Glutamatergic neuron (in vitro differentiated cells): ENCODE measurements at places on chromosomes 11 and 22.

DNA sequence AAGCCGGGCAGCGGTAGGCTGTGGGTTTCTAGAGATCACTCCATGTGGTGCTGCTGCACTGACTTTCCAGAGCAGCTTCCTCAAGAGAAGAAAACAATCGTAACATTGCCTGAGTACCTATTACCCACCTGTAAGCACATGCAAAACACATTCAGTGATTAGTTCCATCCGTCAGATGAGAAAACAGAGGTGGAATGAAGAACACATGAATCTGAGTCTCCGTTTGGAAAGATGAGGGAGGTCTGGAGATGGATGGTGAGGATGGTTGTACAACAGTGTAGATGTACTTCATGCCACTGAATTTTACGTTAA, 7.5 kb upstream of the SLCO2B1 start:
- no peaks in the 10 kb centered on the region for H3K36me3 ChIP-seq
- no peak overlapping the region for H3K4me3 ChIP-seq
- no peak for DNase-seq
- H3K27ac ChIP-seq, result no peak overlapping the region
- peaks cover 1% of the 10 kb centered on the region for H3K27me3 ChIP-seq

DNA sequence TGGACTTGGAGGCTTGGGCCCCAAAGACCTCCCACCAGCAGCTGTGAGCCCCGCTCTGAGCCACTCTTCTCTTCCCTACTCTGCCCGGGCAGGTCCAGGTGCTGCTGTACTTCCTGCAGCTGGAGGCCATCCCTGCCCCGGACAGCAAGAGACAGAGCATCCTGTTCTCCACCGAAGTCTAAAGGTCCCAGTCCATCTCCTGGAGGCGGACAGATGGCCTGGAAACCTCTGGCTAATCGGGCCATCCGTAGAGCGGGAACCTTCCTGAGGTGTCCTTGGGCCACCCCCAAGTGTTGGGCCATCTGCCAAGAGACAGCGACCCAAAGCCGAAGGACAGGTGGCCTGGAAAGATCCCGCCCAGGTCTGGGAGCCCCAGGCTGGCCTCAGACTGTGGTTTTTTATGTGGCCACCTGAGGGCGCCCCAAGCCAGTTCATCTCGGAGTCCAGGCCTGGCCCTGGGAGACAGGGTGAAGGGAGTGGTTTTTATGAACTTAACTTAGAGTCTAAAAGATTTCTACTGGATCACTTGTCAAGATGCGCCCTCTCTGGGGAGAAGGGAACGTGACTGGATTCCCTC, 135.1 kb downstream of the BCR start:
- DNase-seq, result peak; percentile 73
- H3K27me3 ChIP-seq, result peaks cover 6% of the 10 kb centered on the region
- no peaks in the 10 kb centered on the region for H3K36me3 ChIP-seq

GRCh38 chr11:110971140-110971539, 258.9 kb upstream of the ARHGAP20 start:
- no peaks in the 10 kb centered on the region for H3K27me3 ChIP-seq
- H3K4me3 ChIP-seq, result no peak overlapping the region
- no peaks in the 10 kb centered on the region for H3K4me1 ChIP-seq
- DNase-seq, result no peak
- no peaks in the 10 kb centered on the region for H3K36me3 ChIP-seq

- H3K27me3 ChIP-seq, result peaks cover 1% of the 10 kb centered on the region
- H3K4me1 ChIP-seq, result no peaks in the 10 kb centered on the region
- no peak for DNase-seq
- H3K36me3 ChIP-seq, result no peaks in the 10 kb centered on the region
These were observed 263.7 kb downstream of the NTM start for GRCh38 chr11:131633921-131634715.

GRCh38 chr11:76762356-76762752, 20.8 kb upstream of the TSKU start:
- peaks cover 8% of the 10 kb centered on the region for H3K4me1 ChIP-seq
- H3K36me3 ChIP-seq, result peaks cover 5% of the 10 kb centered on the region
- no peak for DNase-seq
- H3K27ac ChIP-seq, result no peak overlapping the region
- peaks cover 7% of the 10 kb centered on the region for H3K27me3 ChIP-seq
- no peak overlapping the region for H3K4me3 ChIP-seq

- H3K36me3 ChIP-seq, result no peaks in the 10 kb centered on the region
- no peak for DNase-seq
- H3K4me1 ChIP-seq, result peaks cover 36% of the 10 kb centered on the region
- H3K27ac ChIP-seq, result no peak overlapping the region
- peak overlapping the region; percentile 0 for H3K4me3 ChIP-seq
These were observed 20.0 kb downstream of the IRAG1 start for GRCh38 chr11:10673501-10674062.

- H3K4me3 ChIP-seq, result no peak overlapping the region
- no peak for DNase-seq
- no peaks in the 10 kb centered on the region for H3K4me1 ChIP-seq
- no peak overlapping the region for H3K27ac ChIP-seq
- no peaks in the 10 kb centered on the region for H3K27me3 ChIP-seq
These were observed 15.0 kb downstream of the RBX1 start for GRCh38 chr22:40965936-40966725.

GRCh38 chr11:122505304-122506006, 150.1 kb upstream of the UBASH3B start:
- no peaks in the 10 kb centered on the region for H3K36me3 ChIP-seq
- H3K27ac ChIP-seq, result no peak overlapping the region
- H3K4me3 ChIP-seq, result no peak overlapping the region
- no peaks in the 10 kb centered on the region for H3K4me1 ChIP-seq
- peak; percentile 82 for DNase-seq

GRCh38 chr11:34190192-34191139, 85.0 kb downstream of the NAT10 start:
- H3K36me3 ChIP-seq, result no peaks in the 10 kb centered on the region
- peaks cover 14% of the 10 kb centered on the region for H3K4me1 ChIP-seq
- no peak overlapping the region for H3K4me3 ChIP-seq

DNA sequence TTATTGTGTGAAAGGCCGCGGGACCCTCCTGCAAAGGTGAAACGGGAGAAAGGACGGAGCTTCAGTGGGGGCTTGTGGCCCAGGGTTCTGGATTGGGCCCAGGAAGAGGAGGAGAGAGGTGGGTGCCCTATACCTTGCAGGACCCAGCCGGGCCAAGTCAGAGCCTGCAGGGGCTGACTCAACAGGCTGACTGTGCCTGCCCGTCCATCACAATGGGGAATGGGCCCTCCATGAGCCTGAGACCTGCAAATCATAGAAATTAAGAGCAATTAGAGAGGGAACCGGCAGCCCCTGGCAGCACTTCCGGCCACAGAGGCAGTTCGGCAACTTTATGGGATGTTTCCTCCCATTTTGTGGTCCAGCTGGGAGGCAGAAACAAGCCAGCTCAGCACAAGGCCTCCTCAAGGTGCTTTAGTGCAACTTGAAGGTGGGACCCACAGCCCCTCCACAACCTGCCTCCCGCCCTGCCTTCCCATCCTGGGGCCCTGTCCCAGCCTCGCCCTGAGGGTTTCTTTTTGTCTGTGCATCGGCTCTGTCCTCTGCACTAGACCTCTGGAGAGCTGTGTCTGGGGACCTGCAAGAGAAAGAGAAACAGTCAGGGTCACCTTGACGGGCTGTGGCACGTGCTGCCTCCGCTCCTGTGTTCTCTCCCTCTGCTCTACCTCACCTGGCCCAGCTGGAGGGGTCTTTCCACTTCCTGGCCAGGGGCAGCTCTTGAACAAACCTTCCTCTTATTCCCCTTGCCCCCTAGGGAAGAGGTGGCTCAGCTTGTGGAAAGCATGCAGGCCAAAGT, 19.1 kb upstream of the NECTIN1 start:
- no peak overlapping the region for H3K4me3 ChIP-seq
- peaks cover 6% of the 10 kb centered on the region for H3K4me1 ChIP-seq
- DNase-seq, result no peak
- no peak overlapping the region for H3K27ac ChIP-seq
- peaks cover 7% of the 10 kb centered on the region for H3K27me3 ChIP-seq

DNA sequence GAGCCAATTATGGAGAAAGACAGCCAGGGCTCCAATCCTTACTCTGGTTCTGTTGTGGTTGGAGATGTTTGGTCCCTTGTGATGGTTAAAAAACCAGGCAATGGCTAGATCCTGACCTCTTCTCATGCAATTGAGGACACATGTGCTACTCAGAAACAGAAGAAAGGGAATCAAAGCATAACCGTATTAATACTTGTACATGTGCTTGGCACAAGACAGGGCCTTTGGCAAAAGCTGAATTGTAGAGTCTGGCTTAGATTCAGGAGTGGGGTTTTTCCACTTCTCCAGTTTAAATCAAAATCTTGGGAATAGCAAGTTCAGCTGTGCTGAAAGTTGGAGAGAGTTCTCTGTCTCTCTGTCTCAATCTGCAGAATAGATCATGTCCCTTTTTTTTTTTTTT, 80.1 kb upstream of the E2F8 start:
- H3K4me1 ChIP-seq, result no peaks in the 10 kb centered on the region
- DNase-seq, result no peak
- H3K27ac ChIP-seq, result no peak overlapping the region

DNA sequence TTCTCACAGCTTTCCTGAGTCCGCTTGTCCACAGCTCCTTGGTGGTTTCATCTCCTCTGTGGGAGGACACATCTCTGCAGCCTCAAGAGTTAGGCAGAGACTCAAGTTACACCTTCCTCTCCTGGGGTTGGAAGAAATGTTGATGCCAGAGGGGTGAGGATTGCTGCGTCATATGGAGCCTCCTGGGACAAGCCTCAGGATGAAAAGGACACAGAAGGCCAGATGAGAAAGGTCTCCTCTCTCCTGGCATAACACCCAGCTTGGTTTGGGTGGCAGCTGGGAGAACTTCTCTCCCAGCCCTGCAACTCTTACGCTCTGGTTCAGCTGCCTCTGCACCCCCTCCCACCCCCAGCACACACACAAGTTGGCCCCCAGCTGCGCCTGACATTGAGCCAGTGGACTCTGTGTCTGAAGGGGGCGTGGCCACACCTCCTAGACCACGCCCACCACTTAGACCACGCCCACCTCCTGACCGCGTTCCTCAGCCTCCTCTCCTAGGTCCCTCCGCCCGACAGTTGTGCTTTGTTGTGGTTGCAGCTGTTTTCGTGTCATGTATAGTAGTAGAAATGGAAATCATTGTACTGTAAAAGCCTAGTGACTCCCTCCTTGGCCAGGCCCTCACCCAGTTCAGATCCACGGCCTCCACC, 11.7 kb downstream of the RASD2 start:
- DNase-seq, result peak; percentile 53
- no peaks in the 10 kb centered on the region for H3K36me3 ChIP-seq
- H3K4me1 ChIP-seq, result peaks cover 11% of the 10 kb centered on the region
- H3K4me3 ChIP-seq, result no peak overlapping the region
- no peak overlapping the region for H3K27ac ChIP-seq

DNA sequence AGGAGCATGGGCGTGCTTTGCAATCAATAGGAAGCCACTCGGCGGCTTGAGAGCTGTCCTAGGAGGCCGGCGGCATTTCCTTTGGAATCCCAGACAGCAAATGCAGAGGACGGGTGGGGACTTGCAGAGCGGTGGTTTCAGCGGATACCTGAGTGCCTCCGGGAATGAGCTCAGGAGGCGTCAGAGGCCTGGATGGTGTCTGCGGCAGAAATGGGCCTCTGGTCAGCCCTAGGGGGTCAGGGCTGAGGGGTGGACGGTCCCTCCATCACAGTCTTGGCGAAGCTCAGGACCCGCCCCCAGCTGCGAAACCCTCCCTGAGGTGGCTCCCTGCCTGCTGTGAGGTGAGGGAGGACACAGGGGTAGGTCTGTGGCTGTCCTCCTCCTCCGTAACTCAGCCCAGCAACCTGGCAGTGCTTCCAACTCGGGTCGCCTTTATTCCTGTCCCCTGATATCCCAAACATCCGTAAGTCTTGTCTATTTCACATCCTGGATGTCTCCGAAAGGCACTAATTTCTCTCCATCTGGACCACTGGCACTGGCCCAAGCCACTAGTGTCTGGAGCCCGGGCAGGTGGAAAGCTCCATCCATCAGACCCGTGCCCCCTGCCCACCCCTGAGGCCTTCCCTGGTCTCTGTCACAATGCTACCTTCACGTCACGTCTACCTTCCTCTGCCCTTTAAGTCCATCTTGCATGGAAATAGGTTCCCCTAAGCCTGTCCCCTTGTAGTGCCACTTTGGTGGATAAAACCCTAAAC, 686.6 kb downstream of the BRD1 start:
- peaks cover 4% of the 10 kb centered on the region for H3K27me3 ChIP-seq
- H3K27ac ChIP-seq, result no peak overlapping the region
- no peak overlapping the region for H3K4me3 ChIP-seq
- no peak for DNase-seq

- H3K4me3 ChIP-seq, result no peak overlapping the region
- peaks cover 10% of the 10 kb centered on the region for H3K4me1 ChIP-seq
- H3K27me3 ChIP-seq, result peaks cover 7% of the 10 kb centered on the region
- H3K36me3 ChIP-seq, result peaks cover 13% of the 10 kb centered on the region
- DNase-seq, result no peak
These were observed 55.5 kb downstream of the CLPB start for GRCh38 chr11:72378704-72379383.

DNA sequence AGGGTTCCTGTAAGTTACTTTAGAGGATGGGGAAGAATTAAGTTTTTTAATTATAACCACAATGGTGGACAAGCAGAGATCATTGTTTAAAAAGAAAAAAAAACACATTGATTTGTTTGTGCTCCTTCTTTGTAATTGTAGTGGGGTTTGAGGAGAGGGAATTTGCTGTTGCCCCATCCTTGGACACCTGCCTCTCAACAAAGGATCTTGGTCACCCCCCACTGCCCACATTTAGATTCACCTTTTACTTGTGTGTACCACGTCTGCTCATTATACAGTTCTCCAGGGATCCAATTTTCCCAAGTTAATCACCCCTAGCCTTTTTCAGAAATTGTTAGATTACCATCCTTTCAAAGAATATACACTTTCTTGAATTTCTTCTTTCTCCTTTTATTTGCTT, 53.0 kb downstream of the DNAJC24 start:
- H3K27me3 ChIP-seq, result no peaks in the 10 kb centered on the region
- no peak for DNase-seq
- H3K36me3 ChIP-seq, result no peaks in the 10 kb centered on the region
- no peak overlapping the region for H3K27ac ChIP-seq

- peaks cover 46% of the 10 kb centered on the region for H3K27me3 ChIP-seq
- H3K4me1 ChIP-seq, result peaks cover 6% of the 10 kb centered on the region
- no peak within 1 kb of the TSS for H3K4me3 ChIP-seq
- DNase-seq, result peak; percentile 55
These were observed at the start of gene BSX for GRCh38 chr11:122981388-122982264. Gene BSX, minus strand, starts transcription at chr11:122981834. Its CDS starts 163 bp downstream, at chr11:122981671.

- H3K4me1 ChIP-seq, result no peaks in the 10 kb centered on the region
- no peak overlapping the region for H3K4me3 ChIP-seq
- no peak for DNase-seq
- H3K36me3 ChIP-seq, result no peaks in the 10 kb centered on the region
These were observed 12.4 kb upstream of the TRMU start for GRCh38 chr22:46323162-46323561.

- no peak overlapping the region for H3K4me3 ChIP-seq
- no peak overlapping the region for H3K27ac ChIP-seq
- H3K27me3 ChIP-seq, result no peaks in the 10 kb centered on the region
These were observed 190.0 kb downstream of the ETS1 start for GRCh38 chr11:128397362-128397761.

DNA sequence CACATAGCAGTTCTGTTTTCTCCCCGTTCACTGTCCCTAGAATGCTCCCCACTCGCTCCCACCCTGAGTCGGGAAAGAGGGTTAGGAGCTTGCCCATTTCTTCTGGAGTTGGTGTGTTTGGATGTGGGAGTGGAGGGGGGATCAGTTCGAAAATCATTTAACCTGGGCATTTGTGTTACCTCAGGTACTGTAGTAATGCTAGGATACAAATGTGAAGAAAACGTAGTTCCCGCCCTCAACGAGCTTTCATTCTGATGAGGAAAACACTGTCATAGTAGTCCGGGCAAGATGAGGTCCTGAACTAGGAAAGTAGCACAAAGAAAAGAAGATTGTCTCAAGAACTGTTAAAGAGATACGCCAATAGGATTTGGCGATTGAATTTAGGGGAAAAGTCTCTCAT, 539 bp downstream of the SDHD start:
- H3K4me1 ChIP-seq, result peaks cover 17% of the 10 kb centered on the region
- peak overlapping the region; percentile 99 for H3K4me3 ChIP-seq
- DNase-seq, result no peak
- H3K36me3 ChIP-seq, result no peaks in the 10 kb centered on the region
- H3K27ac ChIP-seq, result peak overlapping the region; percentile 98
